ENCODE measurements at places on chromosomes 13 and 19.

DNA sequence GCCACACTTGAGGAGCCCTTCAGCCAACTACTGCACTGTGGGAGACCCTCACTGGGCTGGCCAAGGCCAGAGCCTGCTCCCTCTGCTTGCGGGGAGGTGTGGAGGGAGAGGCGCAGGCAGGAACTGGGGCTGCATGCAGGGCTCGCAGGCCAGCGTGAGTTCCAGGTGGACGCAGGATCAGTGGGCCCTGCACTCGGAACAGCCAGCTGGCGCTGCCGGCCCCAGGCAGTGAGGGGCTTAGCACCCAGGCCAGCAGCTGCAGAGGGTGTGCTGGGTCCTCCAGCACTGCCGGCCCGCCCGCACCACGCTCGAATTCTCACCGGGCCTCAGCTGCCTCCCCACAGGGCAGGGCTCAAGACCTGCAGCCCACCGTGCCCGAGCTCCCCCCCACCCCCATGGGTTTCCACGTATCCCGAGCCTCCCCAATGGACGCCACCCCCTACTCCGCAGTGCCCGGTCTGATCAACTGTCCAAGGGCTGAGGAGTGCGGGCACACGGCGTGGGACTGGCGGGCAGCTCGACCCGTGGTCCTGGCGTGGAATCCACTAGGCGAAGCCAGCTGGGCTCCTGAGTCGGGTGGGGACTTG is 1293.8 kb upstream of the PCDH9 start:
- no peak for DNase-seq

GRCh38 chr13:75329723-75330122 is 152.2 kb downstream of the TBC1D4 start:
- DNase-seq: no peak

DNA sequence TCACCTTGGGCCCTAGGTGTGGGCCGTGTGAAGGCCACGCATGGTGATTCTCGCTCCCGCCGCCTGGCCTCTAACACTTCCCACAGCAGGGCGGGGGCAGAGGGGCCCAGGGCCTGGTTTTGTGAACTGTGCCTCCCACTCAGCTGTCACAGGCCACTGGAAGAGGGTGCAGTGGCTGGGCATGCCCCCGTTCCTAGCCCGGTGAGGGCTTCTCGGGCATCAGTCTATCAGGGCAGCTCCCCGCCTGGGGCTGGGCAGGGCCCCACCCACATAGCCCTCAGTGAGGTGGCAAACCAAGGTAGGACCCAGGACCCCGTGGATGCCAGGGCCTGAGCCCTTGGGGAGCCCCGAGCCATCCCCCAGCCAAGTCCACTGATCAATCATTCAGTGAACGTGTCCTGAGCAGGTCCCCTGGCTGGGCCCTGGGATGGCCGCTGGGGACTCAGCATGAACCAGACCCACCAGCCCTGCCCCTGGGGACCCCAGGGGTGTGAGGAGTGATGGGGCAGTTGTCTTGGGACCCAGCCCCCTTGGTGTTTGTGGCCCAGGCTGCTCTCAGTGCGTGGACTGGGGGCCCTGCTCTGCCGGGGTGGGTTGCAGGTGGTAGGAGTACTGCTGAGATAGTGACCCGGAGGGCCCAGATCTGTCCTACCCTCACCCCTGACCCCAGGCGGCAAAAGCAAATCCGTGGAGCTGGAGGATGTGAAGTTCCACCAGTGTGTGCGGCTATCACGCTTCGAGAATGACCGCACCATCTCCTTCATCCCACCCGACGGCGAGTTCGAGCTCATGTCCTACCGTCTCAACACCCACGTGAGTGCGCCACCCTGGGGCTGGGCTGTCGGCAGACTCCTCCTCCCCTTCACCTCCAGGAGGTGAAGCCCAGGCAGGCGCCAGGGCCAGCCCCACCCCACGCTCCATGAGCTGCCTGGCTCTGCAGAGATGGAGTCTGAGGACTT is 29.4 kb downstream of the AP1M1 start:
- DNase-seq: no peak

DNA sequence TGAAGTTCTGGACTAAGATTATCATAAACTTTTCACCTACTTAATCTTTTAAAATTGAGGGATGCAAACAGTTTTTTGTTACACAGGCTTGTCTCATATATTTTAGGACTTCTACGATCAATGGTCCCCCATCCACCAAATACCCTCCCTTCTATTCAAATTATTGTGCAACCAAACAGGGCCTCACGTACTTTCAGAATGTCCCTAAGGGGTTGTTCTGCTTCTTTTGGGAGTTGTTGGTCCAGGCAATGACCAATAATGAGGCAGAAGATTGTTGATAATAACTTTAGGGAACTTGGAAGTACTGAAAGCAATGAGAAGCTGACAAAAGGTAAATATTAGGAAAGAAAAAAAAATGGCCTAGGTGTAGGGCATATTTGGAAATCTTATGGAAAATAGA is 2.9 kb downstream of the DNAJC15 start:
- no peak for DNase-seq

DNA sequence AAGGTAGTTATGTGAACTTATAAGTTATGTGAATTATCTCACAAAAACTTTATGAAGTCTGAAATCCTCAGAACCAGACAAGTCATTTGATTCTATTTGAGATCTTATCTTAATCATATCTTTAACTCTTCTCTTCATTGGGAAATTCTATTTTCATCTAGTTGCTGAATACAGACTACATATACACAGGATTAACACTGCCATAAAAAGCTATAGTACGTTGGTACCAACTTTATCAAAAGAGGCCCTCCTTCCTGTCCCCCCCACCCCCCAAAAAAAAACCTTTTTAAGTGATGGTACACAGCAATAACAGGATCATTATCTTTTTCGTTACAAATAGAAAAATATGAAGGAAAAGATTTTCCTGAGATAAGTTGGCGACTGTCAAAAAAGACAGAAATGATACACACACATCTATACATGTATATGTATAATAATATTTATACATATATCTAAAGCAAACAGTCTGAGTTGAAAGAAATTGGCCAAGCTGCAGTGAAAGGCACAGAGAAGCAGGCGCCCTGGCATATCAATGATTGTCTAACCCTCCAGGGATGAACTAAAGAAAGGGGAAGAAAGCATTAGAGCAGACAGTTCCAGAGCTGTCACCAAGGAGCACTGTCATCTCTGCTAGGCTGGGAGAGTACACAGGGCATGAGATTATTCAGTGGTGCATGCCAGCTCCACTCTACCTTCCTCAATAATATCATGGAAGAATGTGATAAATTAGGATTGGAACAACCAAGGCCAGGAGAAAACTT is 116.7 kb downstream of the KLF12 start:
- DNase-seq: no peak

DNA sequence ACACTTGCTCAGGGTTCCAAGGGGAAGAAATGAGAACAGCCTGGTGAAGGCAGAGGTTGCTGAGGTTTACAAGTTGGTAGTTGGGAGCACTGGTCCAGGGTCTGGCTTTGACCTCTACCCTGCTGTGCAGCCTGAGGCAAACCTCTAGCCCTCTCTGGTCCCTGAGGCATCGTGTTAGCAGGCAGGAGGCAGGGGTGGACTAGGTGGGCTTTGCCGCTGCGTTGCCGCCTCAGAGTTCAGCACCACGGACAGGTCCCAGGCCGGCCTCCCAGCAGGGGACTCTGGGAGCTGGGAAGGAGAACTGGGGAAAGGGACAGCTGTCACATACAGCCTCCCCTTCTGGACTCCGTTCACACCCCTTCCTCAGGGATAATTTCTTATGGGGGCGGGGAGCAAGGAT is 3.1 kb downstream of the NCAN start:
- no peak for DNase-seq

- no peak for DNase-seq
These were observed 11.6 kb downstream of the SHKBP1 start for GRCh38 chr19:40588110-40588854.

DNA sequence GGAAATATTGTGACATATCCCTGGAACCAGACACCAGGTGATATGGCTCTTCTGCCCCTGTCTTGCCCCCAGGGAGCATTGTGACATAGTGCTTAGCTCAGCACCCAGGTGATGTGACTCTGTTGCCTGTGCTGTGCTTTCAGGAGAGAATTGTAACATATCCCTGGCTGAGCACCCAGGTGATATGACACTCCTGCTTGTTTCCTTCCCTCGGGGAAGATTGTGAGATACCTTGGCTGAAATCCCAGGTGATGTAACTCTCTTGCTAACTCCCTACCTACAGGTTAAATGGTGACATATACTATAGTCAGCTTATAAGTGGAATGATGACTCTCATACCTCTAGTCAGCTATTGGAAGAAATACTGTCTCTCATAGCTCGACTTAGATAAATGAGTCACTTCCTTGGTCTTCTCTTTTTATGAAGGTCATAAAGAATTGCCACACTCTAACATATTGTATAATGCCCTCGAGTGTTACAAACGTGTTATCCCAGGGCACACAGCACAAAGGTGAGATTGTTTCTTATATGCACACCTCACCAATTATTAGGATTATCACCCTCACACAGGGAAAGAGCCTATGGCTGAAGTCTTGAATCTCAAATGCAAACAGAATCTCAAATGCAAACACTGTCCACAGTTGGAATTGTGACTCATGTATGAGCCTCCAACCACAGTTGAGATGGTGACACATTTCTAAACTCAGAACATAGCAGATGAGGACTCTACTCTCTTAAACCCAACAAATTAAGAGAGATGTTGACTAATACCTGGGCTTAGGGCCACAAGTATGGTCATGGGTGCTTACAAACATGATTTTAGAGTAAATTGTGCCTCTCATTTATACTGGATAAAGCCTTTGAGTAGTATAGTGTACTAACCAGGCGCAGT is 32.7 kb upstream of the ZNF254 start:
- no peak for DNase-seq

All from NCI-H524 treated with DMSO at 0.1 percent for 48 hours (cell line).